ENCODE measurements at places on chromosomes 2 and 18.

DNA sequence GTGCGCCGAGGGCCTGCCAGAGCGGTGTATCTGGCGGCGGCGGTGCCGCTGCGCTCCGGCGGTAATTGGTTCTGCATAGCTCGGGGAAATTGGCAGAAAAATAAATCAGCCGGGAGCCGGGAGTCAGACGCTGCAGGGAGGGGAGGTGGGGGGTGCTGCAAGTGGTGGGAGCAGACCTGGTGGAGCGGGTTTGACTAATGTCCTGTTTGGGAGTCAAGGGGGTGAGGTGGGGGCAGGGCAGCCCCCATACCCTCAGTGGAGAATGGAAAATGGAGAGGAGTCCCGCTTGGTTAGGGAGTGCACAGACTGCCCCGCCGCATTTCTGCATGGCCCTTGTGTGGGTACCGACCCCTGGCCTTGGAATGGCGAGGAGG, 107.3 kb downstream of the DYSF start:
- DNase-seq: no peak

DNA sequence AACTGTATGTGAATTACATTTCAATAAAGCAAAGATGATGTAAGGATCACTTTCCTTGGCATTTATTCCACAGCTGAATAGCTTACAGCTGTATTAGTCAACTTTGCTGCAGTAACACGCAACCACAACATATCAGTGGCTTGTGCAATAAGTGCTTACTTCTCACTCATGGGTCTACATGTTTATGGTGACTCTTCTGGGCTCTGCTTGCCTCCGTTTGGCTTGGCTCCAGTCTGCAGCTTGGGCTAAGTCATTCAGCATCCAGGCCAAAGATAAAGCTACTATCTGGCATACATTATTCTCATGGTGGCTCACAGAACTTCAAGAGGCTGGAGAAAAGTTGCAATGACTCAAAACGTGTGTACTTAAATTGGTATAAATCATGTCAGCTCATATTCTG, 355.0 kb downstream of the RNF144A start:
- DNase-seq: no peak

- DNase-seq: no peak
Measured at GRCh38 chr2:33069894-33070651, 123.3 kb downstream of the LTBP1 start.

DNA sequence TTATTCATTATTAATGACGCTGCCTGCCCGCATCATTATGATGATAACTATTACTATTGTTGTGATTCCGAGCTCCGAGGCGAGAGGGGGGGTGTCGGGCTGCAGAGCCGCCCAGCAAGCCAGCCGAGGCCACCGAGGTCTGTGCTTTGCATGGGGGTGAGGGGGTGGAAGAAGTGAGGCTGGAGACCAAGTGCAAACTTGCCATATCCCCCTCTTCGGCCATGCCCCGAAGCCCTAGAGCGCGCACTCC, 3.6 kb downstream of the BCL11A start:
- no peak for DNase-seq

- DNase-seq: no peak
Measured at GRCh38 chr2:128596396-128597120, 277.9 kb upstream of the HS6ST1 start.

DNA sequence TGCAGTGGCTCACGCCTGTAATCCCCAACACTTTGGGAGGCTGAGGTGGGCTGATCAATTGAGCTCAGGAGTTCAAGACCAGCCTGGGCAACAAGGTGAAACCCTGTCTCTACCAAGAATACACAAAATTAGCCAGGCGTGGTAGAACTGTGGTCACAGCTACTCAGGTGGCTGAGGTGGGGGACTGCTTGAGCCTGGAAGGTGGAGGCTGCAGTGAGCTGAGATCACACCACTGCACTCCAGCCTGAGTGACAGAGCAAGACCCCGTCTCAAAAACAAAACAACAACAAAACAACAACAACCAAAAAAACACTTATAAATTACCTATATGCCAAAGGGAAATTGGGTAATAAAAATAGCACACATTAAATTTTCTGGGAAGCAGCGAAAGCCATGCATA, 141.6 kb downstream of the HDAC4 start:
- DNase-seq: no peak

DNA sequence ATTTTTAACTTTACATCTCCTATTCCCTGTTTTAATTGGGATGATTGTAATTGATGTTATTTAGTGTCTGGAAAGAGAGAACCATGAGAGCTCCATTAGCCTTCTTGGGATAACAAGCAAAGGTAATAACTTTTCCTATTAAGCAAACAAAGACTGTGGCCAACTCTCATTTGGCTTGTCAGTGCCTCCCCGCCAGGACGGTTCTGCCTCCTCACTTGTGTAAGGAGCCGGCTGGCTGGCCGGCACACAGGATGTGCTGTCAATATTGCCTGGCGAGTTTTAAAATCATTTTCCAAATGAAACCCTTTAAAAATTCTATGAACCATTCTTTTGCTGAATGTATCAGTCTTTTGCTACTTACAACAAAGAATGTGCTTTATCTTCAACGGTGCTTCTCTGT, 898.3 kb downstream of the CPS1 start:
- no peak for DNase-seq

DNA sequence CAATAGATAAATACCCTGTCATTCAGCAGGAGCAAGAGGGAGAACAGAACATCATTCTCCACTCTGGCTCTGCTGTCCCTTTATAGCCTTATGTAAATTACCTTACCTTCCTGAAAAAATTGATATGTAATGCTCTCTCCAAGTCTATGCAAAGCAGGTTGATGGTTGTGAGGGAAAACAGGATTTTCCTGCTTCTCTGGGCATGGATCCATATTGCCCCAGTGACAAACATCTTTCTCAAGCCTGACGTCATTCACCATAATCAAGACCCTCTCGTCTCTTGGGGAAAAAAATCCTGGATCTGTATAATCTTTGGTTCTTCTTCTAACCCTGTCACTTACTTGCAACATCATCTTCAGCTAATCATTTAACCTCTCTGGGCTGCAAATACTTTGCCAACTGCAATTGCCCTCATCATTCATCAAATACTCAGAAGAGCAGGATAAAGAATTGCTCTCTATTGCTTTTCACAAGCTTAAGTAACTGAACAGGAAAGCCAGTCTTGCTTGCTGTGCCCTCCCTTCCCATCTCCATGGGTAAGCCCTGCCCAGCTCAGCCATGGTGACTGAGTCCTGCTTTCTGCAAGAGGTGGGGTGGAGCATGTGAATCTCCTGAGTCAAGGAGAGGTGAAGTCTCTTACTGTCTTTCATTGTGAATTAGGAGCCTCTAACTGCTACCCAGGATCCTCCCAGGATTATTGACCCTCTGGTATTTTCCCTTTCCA, 123.7 kb upstream of the KLF7 start:
- DNase-seq: no peak
